T-cell (primary cell): ENCODE measurements at places on chromosomes 16 and 17. TPM values are rescaled to one million over a fixed set of nuclear protein-coding genes. Genes with fewer than 3 reads are reported as not detected.

DNA sequence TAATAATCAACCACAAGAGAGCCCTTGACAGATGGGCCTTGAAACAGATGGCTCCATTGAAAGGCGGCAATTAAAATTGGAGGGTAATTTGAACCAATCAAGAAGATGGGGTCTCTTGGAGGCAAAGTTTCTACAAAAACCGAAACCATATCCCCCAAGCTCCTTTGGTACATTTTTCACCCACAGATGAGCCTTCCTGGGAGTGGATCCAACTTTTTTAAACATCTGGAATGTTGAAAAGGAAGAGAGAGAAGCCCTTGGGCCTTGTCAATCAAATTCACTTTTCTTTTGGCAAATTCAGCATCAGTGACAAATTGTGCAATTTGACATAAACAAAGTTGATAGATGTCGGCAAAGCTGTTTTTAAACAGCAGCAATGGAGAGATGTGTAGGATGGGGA lies 13.2 kb upstream of the NUP93 start:
- no peak for DNase-seq

- DNase-seq: no peak
These were observed 5.9 kb downstream of the UBALD2 start for GRCh38 chr17:76270770-76271668.

DNA sequence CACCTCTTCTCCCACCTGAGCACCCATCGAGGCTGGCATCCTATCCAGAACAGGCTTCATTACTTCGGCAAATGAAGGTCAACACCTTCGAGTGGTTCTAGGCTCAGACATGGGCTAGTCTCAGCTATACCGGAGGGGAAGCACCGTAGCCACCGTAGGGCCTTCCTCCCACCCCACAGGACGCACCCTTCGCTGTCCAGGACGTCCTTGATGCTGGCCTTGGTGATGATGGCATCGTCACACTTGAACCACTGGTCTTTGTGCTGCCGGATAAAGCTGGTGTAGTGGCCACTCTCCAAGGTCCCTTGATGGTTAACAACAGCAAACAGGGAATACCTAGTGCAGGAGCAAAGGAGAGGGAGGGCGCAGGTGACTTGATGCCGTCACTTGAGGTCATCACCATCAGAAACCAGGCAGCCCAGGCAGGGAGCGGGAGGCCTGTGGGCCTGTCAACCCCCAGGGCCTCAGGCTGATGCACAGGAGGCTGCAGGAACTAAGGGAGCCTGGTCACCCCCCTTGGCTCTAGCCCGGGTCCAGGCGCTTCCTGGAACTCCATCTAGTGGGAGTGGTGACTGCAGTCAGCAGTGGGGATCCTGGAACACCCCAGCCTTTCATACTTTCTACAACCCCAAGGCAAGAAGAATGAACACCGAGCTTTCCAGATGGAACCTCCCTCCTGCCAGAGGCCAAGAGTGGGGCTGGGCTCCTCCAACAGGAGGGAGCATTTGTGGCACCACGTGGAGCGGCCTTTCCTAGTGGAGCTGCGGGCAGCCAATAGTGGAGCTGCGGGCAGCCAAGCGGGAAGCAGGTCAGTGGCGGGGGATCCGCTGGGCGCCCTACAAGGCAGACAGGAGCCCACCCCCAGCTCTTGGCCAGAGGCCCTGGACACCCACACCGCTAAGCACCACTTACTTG lies 38.5 kb downstream of the USP22 start:
- no peak for DNase-seq

DNA sequence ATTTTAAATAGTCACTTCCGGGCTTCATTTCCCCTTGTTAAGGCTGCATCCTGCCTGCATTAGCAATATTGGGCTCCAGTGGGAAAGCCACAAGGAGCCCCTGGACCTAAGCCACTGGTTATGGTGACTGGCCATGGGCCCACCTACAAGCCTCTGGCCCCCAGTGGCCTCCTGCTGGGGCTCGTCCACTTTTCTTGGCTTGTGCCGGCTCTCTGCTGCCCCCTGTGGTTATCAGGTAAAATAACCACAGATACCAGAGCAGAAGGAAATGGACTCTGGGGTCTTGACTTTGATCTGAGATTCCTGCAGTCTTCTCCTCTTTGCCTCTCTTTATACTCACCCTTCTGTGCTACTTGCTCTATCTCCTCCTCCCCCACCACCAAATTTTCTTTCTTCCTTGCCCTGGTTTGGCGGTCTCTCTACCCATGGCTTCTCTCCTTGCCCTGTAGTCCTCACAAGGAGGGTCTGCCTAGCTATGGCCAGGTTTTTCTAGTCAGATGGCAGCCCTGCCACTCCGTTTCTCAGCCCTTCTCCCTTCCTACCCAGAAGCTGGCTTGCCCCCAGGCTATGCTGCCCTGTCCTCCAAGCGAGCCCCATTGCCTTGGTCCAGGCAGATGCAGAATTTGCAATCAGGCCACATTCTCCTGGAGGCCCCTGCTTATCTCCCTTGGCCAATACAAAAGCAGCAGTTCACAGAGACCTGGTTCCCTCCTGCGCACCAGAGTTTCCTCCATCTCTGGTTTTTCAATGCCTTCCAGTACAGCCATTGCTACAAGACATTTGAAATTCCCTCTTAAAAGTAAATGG lies 82.9 kb upstream of the RCVRN start:
- peak; percentile 11 for DNase-seq

DNA sequence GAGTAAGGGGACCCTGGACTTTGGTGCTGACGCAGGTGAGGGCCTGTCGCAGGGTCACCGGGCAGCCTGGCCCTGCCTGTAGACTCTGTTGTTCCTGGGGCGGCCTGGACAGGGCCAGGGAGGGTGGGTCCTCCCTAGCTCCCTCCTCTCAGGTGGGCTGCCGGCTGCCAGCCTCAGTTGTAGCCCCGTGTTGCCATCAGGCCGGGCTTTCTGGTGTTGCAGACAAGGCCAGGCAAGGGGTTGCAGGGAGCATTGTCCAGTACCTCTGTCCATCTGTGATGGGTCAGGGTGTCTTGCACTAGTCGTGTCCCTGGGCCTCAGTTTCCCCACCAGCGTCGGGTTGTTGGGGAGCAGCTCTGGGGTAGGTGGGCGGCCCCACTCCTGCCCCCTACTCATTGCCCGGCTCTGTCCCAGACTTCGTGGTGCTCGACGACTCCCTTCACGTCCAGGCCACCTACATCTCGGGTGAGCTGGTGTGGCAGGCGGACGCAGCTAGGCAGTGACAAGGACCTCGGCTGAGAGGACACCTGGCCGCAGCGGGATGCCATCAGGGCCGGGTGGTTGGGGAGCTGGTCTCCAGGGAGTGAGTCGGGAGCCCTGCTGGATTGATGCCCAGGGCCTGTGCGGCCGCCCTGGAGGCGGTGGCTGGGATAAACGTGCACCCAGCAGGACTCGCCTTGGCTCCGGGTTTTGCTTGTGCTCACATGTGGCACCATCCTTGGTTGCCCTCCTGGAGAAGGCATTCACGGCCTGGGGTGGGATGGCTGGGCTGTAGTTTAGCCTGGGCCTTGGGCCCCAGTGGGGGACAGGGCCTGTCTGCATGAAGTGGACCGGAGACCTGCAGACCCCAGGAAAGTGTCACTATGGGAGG lies 1.9 kb downstream of the CEMP1 start:
- DNase-seq: no peak

RNF222 gene
- 0.15 TPM for total RNA-seq

DNA sequence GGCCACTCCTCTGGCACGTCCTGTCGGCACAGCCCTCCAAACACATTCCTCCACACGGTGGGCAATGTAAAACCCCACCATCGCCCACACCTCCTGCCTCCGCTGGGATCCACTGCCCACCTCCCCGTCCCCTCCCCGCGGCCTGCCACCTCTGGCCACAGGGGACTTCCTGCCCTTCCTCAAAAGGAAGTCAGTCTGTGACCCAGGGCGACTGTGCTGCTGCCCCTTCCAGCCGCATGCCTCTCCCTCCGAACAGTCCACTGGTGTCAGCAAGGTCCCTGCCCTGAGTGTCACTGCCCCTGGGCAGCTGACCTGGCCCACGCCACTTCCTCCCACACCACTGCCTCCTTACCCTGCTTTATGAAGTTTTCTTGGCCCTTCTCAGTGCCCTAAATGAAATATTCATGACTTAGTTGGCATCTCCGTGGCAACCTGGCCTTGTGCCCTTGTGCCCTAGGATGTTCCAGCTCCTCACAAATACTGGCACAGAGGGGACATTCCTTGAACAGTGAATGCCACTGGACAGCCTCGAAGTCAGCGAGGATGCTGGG lies 2.0 kb downstream of the PLD6 start:
- DNase-seq: no peak

DNA sequence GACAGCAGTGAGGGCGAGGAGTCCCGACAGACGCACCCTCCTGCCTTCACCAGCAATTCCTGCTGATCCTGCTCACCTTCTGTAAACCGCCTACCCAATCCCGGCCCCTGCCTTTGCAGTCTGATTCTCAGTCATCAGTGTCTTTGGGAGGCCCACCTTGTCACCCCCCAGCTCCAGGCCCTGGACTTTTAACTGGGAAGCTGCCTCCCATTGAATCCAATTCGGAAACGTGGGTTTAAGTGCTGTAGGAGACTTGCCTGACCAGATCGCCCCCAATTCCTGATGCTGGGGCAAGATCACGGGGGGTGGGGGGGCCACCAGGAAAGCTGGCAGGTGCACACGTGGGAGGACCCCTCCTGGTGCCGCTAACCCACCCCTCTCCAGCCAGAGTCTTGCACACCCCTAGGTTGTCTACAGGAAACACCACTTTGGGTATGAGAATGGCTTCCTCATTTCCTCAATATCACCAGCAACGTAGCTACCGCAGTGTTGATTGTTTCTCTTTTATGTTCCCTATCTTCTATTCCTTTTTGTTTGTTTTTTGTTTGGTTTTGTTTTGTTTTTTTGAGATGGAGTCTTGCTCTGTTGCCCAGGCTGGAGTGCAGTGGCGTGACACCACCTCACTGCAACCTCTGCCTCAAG lies 46.6 kb upstream of the CMIP start:
- DNase-seq: no peak

DNA sequence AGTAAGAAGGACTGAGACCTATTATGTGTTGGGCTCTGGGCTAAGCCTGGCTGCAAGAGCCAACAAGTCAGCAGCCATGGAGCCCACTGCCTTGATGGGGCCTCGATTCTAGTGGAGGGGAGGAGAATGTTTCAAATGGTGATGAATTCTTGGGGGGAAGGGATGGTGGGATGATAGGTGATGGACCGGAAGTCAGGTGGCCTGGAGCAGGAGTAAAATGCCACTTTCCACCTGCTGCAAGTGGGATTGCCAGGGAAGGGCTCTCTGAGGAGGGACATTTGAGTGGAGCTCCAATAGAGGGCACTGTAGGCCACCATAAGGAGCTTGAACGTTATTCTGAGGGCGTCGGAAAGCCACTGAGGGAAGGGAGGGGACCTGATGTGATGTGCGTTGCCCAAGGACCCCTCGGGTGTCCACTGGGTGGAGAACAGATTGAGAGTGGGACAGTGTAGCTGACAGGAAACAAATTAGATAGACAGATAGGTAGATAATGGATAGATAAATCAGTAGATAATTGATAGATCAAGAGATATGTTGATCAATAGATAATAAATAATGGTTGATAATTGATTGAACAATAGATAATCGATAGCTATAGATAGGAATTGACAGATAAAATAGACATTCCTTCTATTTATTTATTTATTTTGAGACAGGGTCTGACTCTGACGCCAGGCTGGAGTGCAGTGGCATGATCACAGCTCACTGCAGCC lies 18.2 kb upstream of the NXPH3 start:
- no peak for DNase-seq

DNA sequence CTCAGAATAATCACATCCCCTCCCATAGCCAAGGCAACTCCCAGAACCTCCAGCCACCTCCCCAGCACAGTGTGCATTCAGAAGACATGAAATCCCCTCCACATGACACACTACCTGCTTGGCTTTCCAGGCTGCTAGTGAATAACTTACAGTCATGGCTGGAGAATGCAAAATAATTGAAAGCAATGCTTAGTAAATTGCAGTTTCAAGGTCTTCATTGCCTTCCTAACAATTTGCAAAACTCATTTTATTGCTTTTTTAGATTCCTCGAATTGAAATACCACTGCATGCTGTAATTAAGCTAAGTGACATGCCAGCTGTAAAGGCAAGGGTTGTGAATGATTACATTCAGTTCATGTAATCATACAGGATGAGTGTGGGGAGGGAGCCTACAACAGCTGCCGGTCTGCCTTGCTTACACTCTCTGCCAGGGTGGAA lies 29.0 kb upstream of the HOXB13 start:
- no peak for DNase-seq

ARHGAP23 gene
- 0.88 TPM for total RNA-seq

- no peak for DNase-seq
These were observed at the start of gene ALOX12B for GRCh38 chr17:8087075-8087951. ALOX12B (minus strand) TSS chr17:8087716; CDS start chr17:8087442, 274 bp downstream.

GRCh38 chr17:72382971-72383722 lies 262.3 kb downstream of the SOX9 start:
- DNase-seq: no peak

DNA sequence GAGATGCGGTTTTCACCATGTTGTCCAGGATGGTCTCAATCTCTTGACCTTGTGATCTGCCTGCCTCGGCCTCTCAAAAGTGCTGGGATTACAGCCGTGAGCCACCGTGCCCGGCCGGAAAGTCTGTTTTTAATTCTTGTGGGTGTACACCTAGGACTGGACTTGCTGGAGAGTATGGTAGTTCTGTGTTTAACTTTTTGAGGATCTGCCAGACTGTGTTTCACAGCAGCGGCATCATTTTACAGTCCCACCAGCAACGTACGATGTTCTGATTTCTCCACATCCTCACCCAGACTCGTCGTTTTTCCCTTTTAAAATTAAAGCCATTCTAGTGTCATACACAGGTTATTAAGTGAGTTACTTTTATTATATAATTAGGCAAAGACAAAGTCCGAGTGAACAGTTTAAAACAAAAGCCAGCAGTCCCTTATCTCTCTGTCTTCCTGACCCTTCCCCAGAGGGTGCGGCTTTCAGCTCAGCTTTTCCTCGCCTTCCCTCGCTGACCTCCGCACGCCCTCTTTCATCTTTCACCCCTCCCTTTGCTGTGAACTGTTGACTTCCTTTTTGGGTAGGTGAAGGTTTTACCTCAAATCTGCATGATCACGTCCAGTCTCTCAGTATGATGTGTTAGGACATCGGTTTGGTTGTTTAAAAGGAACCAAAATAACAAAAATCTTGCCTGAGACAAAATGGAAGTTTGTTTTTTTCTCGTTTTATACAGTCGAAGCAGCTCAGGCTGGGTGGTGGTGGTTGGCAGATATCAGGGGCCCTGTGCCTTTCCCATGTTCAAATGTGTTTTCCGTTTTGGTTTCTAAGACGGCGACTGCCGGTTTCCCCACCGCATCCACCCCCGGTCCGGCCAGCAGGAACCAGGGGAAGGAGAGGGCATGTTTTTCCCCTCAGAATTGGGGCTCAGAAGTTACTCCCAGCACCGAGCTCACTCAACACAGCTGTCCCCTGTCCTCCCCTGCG lies 18.0 kb downstream of the FAM234A start:
- no peak for DNase-seq

- DNase-seq: peak; percentile 50
These were observed 436.4 kb downstream of the SOX9 start for GRCh38 chr17:72556944-72557826.

DNA sequence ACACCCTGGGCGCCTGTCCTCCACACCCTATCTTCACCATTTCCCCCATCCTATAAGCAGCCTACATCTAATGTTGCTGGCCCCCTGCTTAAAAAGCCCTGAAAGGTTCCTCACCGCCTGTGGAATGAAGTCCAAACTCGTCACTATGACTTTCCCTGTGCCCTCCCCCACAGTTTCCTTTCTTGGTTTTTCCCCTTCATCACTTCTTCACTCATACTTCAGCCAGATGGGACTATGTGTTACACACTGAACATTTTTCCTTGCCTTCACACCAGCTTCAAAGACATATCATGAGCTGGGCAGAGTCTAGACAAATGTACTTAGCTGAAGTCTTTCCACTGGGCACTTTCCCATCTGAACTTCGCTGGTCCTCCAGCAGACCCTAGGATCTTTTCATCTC lies 1.5 kb upstream of the MARCHF10 start:
- DNase-seq: no peak

- no peak for DNase-seq
These were observed 49.4 kb downstream of the TNFRSF13B start for GRCh38 chr17:16922386-16923096.

HEATR9 gene
- total RNA-seq: 1.9 TPM
